ENCODE measurements at places on chromosomes 16 and 17.
A peak's percentile ranks its signal among the peaks of the same experiment; 100 is the strongest.

GRCh38 chr16:56289862-56290261 lies 98.6 kb downstream of the GNAO1 start:
- DNase-seq: no peak

DNA sequence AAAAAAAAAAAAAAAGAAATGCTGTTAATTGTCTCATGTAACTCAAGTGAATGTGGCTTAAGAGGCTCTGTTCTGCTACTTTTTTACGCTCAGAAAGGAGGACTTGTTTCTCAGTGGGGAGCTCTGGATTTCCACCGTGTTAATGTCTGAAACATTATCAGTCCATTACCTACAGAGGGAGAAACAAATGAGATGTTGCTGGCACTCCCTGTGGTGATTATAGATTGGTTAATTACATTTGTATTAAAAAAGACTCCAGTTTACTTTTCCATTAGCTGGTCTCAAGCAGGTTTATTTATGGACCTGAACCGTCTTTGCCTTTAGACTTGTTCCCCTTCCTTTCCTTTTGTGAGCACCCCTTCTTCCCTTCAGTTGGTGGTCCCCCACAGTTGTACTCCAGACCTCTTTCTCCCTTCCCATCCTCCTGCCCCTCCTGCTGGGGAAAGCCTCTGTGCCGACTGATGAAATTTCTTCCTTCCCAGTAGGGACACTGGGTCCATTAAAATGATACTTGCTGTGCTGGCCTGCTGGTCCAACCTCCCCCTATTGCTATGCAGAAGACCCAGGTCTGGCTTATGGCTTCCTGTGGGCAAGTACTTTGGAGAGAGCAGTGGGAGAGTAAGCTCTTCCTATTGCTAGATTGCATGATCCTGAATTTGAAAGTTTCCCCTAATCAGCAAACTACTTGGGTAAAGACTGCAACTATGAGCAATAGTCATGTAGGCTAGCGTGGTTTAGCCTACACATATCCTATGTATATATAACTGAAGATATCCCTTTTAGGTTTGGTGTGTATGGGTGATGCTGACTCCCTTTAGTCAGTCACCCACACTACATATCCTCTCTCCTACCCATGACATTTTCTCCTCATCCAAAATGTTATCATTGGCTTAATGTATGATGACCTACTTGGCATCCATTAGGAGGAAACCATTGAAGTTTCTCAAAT lies 8.1 kb downstream of the CDC6 start:
- no peak for DNase-seq

- no peak for DNase-seq
These were observed 11.0 kb upstream of the MVD start for GRCh38 chr16:88673716-88674379.

DNA sequence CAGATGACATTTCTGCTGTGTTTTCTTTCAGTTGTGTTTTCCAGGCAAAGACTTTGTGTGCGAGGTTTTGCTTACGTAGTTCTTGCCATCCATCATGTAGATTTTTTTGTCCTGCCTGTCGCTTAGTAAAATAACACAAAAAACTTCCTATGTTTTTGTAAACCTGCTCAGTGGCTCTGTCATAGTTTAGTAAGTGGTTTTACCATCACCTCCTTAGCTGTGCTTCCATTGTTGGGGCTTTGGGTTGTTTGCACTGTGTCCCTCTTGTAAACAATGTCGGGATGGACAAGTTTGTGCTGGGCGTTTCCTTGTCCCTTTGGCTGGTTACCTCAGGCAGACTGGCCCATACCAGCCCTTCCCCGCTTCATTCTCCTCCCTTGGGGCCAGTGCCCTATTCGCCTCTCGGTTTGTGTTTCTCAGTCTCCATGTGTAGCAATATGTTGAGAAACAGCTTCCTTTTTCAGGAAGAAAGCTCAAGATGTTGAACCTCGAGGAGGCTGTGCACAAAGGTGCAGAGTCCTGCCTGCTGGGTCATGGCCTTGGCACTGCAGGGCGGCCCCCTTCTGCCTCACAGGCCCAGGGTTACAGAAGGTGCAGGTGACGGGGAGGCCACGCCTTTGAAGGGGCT lies 74.6 kb downstream of the KSR1 start:
- DNase-seq: no peak

DNA sequence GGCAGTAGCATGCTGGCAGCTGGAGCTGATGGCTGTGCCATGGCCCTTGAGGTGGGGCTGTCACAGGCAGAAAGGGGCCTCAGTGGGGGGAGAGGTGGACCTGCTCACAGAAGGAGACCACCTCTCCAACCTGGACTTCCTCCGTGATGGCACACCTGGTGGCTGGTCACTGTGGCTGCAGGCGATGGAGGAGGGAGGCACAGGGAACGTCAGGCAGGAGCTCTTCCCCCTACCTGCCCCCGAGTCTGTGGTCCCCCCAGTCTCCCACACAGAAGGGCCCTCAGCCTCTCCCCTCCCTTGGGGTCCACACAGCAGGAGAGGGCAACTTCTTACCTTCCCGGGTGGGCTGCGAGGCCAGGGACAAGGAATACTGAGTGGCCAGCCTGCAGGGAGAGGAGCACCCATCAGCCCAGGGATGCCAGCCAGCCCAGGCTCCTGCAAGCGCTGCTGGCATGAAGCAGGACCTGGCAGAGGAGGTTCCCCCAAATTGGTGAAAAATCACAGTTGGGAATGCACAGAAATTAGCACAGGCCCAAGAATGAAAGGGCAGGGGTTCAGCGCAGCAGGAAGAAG lies 96.5 kb downstream of the GOSR1 start:
- DNase-seq: no peak

- DNase-seq: no peak
These were observed 143.8 kb downstream of the AXIN2 start for GRCh38 chr17:65417406-65418221.

GRCh38 chr16:11689031-11689840 lies 21.0 kb downstream of the SNN start:
- no peak for DNase-seq

DNA sequence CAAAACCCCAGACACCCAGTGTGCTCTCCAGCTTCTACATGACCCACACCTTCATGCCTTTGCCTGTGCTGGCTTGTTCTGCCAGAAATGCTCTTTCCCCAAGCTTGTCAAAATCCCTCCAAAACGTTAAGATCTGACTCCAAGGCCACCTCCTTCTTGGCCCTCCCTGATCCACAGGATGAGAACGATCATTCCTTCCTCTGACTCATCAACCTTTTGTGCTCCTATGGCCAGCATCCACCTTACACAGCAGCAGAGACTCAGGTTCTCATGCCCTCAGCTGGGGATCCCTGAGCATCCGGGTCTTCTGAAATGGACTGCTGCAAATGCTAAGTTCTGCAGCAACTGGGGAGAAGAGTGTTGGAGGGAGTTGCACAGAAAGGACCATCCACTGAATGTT lies 2.9 kb downstream of the ZBTB4 start:
- DNase-seq: no peak

GRCh38 chr16:74575807-74576643 lies 30.9 kb downstream of the GLG1 start:
- DNase-seq: no peak

DNA sequence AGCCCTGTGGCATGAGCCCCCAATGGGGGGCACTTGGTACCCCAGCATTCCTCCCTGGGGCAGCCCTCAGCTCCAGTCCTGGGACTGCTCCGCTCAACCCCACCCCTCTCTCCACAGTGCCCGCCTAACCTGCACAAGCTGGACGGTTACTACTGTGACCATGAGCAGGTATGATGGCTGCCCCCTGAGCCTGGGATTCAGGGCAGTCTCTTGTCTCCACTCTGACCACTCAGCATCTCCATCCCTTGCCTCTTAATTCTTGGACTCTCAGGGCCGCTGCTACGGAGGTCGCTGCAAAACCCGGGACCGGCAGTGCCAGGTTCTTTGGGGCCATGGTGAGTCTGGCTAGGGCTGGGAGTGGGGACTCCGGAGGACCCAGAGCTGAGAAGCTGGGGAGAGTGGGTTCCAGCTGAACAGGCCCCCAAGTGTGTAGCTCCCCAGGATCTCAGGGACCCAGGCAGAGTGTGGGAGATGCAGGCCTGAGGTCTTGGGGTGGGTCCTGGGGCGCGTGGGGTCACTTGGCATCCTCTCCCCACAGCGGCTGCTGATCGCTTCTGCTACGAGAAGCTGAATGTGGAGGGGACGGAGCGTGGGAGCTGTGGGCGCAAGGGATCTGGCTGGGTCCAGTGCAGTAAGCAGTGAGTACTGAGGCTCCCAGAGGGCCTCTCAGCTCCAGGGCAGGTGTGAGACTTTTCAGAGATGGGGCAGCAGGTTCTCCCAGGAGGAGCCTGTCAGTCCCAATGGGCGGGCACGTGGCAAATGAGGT lies 18.0 kb downstream of the ADAM11 start:
- DNase-seq: no peak

DNA sequence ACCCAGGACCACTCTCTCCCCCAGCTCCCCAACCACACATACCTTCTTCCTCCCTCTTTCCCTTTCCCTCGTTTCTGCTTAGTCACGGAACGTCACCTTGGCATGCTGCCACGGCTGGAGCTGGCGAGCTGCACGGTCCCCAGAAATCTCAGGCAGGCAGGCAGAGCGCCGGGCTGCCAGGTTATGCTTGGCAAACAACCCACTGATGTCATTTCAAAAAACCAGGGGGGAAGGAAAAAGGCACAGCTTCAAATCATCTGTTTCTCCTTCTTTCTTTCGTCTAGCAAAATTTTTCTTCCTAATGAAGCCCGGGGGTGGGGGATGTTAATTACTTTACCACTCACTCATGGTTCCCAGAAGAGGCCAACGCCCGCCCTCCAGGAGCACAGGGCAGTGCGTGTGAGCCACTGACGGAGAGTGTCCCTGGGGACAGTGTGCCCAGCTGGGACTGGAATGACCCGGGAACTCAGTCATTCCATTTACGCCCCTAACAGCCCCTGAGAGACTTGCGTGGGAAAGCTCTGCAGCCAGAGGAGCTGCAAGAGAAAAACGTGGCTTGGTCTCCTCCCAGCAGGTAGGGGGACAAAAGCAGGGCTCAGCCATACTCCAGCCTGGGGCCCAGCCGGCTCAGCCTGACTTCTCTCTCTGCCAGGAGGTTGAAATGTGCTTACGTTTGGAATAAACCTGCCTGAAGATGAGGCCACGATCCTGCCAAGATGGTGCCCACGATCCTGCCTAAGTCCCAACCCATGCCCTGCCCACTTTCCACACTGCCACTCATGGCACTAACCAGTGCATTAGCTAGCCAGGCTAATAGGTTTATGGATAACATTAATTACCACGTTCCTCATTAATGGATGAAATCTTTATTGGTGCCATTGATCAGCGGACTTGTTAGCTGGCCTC lies 198.9 kb downstream of the ZFHX3 start:
- DNase-seq: peak; percentile 11

DNA sequence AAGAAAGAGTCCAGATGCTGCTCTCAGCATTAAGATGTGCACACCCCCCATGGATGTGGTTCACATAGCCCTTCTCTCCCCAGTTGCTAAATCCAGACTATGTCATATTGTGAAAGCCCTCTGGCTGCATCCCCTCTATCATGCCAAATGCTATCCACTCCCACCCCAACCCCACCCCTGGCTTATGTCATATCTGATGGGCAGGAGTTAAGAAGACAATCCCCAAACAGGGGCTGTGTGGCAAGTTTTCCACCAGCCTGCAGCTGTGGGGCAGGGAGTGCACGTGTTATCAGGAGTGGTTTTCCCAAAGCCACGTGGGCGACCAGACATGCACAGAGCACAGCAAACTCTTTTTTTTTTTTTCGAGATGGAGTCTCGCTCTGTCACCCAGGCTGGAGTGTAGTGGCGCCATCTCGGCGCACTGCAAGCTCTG lies 10.0 kb downstream of the FAM117A start:
- no peak for DNase-seq

- no peak for DNase-seq
These were observed 10.3 kb upstream of the IGFBP4 start for GRCh38 chr17:40432864-40433528.

DNA sequence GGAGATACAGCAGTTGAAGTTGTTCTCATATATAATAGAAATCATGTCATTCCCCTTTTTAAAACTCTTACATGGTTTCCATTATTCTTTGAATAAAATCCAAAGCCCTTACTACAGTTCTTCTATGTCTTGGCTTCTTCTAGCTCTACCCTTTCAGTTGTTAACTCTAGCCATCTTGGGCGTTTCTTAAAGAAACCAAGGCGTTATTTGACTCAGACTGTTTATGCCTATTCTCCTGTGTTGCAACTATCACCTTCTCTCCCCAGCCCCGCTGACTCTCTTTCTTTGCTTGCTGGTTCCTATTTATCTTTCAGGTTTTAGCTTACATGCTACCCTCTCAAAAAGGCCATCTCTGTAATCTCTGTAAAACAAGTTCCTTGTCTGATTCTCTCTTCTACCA lies 32.7 kb downstream of the NFATC3 start:
- no peak for DNase-seq

- no peak for DNase-seq
These were observed 32.1 kb downstream of the MYO15A start for GRCh38 chr17:18140648-18141047.

GRCh38 chr16:72884573-72884972 lies 163.4 kb downstream of the ZFHX3 start:
- no peak for DNase-seq

- no peak for DNase-seq
These were observed 60.9 kb downstream of the MRTFB start for GRCh38 chr16:14131774-14132695.

DNA sequence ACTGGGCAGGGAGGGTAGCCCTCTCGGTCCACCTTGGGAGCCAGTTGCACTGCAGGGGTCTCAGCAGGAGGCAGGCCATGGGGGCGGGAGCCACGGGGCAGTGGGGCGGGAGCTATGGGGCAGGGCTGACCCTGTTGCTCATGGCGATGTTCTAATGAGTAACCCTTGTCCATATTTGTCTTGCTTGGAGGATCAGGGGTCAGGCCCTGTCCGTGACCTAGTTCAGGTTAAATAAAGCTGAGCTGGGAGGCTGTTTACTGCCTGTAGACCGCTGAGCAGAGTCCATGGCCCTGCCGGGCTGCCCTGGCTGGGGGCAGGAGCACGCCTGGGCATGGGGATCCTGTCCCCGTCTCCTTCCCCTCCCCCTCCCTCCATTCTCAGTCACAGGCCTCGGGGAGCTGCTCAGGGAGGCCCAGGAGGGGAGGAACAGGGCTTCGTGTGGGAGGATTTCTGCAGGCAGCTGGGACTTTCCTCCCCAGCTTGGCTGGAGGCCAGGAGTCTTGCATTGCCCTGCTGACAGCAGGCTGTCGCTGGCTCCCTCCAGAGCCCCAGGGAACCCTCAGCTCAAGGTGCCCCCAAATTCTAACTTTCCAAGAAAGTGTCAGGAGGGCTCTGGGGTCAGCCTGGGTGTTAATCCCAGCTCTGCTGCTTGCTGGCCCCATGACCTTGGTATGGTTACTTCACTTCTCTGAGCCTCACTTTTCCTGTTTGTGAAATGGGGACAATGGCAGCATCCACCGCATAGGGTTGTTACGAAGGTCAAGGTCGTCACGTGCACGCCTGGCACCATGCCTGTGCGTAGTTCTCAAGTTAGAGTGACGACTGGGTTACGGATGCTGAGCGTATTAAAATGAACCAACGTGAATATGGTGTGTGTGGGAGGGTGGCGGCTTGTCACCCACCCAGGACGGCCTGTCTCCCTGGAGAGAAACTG lies 6.1 kb upstream of the SERPINF2 start:
- DNase-seq: no peak

- DNase-seq: no peak
These were observed 154.1 kb upstream of the SOX9 start for GRCh38 chr17:71966459-71967313.

- no peak for DNase-seq
These were observed 694 bp upstream of the TBCD start for GRCh38 chr17:82751171-82751570.

- DNase-seq: no peak
These were observed 18.8 kb upstream of the PHOSPHO1 start for GRCh38 chr17:49249292-49249794.

GRCh38 chr16:68128577-68129305 lies 43.6 kb downstream of the NFATC3 start:
- no peak for DNase-seq

Data from HEK293T (cell line).